Right renal pelvis (tissue), 4 donors: ENCODE measurements at places on chromosomes 1 and 21. TPM values are rescaled to one million over a fixed set of nuclear protein-coding genes. Genes with fewer than 3 reads are reported as not detected.

- DNase-seq: no peak
Measured at GRCh38 chr1:108845991-108846390, 10.9 kb downstream of the AKNAD1 start.

DNA sequence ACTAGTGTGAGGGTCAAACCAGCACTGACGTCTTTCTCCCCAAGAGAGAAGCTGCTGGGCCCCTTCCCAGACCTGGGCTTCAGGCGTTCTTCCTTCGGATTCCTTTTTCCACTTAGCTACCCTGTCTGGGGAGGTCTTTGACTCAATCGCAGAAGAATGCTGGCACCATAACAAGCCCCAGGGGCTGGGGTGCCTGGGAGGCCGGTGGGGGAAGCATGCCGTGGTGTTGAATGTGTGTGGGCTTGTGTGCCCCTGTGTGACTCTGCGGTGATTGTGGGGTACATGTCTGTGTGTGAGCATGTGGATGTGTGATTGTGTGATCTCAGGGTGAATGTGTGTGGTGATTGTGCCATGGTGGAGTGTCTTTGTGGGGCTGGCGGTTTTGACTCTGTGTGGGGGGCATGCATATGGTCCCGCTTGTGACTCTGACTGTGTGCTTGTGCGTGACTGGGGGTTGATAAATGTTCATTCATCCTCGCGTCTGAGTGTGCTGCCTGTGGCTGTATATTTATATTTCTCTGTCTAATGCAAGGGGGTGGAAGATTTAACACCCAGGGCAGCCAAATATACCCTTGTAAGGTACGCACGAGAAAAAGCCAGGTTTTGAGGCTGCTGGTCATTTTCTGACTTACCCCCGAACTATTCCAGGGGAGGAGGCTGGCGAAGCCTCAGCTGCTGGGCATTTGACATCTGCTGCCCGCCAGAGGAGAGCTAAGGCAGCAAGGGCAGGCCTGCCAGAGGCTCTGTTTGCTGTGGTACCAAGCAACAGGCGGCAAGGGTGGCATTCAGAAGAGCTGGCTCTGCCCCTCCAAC, 1.1 kb upstream of the SYNC start:
- DNase-seq: no peak

GRCh38 chr1:239091537-239091936, 294.8 kb upstream of the CHRM3 start:
- DNase-seq: no peak

- no peak for DNase-seq
Measured at GRCh38 chr1:91754816-91755580, 131.0 kb downstream of the TGFBR3 start.

DNA sequence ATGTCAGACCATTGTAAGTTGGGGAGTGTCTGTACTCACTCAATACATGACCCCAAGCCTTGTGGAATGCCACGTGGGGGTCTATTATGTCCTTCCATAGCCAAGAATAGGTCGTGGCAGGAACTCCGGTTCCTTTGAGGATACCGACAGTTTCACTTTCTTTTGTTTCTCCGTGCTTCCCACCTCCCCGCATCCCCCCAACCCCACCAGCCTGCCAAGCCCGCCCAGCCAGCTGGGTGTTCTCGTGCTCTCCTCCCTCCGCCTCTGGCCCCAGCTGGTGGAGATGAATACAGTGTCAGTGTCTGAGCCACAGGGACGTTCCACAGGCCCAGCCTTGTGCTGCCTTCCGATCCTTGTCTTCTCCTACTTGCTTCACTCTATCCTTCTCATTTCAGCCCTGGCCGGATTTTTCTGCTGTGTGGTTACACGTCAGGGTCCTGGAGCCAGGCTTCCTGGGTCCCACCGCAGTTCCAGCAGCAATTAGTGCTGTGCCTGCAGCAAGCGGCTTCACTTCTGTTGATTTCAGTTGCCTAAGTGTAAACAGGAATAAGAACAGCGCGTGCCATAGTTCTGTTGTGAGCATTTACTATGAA, 4.1 kb upstream of the AGTRAP start:
- DNase-seq: no peak

GRCh38 chr1:177001556-177001955, 163.0 kb downstream of the ASTN1 start:
- no peak for DNase-seq

Gene NMNAT2
- 3.5 TPM for polyA plus RNA-seq

Gene BGLAP
- polyA plus RNA-seq: 2.5 TPM

Gene PRMT6
- polyA plus RNA-seq: 46.7 TPM

Gene SMYD3
- 25.1 TPM for polyA plus RNA-seq

Gene RIT1
- polyA plus RNA-seq: 45.4 TPM
